ENCODE measurements at places on chromosomes 1 and 21.

DNA sequence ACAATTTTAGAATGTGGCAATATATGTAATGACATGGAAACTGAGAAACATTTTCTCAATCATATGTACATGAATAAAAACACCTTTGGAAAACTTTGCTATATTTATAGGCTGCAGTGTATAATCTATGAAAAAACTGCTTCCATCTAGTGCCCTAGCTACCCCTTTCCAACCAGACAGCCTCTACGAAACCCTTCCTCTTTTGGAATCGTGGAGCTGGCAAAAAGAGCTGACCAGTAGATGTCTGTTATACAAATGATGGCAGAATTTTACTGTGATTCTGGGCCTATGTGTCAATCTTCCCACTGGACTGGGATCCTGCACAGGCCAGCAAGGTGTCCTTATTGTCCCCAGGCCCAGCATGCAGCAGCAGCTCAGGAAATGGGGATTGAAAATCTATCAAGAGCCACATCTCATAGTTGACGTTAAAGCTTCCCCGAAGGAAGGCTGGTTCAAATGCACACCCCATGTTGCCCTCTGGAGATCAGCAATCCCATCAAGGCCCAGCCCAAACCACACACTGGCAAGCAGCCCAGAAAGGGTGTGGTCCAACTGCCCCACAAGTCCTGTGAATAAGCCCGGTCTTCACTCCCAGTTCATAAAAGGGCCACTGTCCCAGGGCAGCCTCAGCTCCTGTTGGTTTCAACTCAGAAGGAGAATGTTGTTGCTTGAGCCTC, 8.8 kb upstream of the FAM20B start:
- DNase-seq, result no peak

DNA sequence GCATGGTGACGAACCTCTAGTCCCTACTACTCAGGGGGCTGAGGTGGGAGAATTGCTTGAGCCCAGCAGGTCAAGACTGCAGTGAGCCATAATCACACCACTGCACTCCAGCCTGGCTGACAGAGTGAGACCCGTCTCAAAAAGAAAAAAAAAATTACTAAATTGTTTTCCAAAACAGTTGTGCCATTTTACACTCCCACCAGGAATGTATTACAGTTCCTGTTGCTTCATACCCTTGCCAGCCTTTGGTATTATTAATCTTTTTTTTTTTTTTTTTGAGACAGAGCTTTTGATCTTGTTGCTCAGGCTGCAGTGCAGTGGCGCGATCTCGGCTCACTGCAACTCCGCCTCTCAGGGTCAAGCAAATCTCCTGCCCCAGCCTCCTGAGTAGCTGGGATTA, 55.9 kb downstream of the RPS6KA1 start:
- no peak for DNase-seq

DNA sequence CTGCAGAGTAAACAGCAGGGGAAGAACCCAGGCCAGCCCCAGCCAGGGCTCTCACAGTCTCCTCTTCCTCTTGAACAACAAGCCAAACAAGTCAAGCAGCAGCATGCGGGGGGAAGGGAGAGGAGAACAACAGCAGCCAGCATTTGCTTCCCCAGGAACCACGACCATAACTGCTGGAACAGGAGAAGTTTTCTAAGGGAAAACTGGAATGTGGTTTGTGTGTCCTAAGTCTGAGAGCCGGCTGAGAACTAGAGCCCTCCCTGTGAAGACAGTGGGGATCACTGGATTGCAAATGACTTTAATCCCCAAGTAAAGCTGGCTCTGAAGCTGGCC, 48.2 kb downstream of the COQ8A start:
- no peak for DNase-seq

GRCh38 chr1:95017775-95018174, 55.0 kb downstream of the ALG14 start:
- no peak for DNase-seq

DNA sequence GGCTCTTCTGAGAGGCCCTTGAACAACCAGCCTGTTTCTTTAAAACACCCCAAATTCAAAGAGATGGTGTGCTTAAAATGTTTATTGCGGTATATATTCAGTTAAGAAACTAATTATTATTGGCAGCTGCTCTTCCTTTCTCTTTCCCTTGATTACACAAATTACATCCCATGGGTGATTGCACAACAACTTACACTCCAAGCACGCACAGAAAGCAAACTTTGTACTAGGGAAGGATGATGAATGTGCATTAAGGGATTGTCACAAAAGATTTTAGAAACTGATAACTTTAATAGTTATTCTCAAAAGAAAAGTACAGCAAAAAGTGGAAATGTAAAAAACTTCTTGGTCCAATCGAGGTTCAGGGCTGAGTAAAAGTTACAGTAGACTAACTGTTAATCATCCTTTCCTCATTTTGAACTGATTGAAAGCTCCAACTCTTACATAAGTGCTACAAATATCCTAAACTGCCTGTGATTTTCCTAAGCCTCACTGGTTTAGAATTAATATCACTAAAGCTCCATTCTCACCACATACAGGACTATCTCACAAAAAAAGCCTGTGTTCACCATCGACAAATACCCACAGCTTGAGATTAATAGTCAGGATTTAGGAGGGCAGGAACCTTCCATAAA, 153.4 kb downstream of the TTLL7 start:
- no peak for DNase-seq

DNA sequence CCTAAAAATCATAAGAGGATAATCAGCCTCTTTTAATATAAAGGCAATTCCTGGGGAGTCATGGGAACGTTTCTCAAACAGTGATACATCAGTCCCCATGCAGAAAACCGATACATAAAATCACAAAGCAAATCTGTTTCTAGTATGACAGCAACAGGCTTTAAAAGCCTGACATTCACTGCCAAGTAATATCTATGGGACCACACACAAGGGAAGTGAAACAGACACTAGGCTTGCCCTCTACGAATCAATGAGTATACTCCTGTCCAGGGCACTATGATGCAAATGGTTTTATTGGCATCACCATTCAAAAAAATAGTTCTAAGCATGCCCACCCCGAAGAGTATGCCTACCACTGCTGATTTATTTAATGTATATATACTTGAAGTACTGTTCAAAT, 54.4 kb downstream of the TIAM1 start:
- DNase-seq, result no peak

Data from activated CD4-positive, CD25-positive, alpha-beta regulatory T cell treated with anti-CD3 and anti-CD28 coated beads, Interleukin-2, amount 50 U/mL, for 72 hours (primary cell).